Stimulated activated CD4-positive, alpha-beta T cell treated with anti-CD3 and anti-CD28 coated beads, TNF-alpha, amount 100 ng/mL, for 1 hour (primary cell): ENCODE measurements at places on chromosomes 13 and 19.
A peak's percentile ranks its signal among the peaks of the same experiment; 100 is the strongest.

DNA sequence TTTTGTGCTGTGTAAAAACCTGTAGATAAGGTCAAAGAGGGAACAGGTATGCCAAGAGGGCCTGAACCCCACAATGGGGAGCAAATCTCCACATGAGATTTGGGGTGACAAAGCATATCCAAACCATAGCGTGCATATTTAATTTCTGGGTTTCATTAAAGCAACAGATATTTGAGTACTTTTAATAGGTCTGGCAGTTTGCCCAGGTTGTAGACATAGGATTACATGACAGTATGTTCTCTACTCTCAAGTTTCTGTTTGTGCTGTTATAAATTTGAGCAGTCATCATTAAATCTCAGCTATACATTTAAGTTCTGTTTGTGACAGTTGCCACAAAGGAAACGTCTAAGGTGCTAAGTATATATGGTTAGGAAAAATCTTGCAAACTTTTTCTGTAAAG is 236.4 kb downstream of the ATP8A2 start:
- DNase-seq, result no peak

- DNase-seq, result no peak
Measured at GRCh38 chr13:112117955-112118302, 51.0 kb downstream of the SOX1 start.

- DNase-seq, result no peak
Measured at GRCh38 chr13:28353679-28354078, 141.2 kb downstream of the FLT1 start.

DNA sequence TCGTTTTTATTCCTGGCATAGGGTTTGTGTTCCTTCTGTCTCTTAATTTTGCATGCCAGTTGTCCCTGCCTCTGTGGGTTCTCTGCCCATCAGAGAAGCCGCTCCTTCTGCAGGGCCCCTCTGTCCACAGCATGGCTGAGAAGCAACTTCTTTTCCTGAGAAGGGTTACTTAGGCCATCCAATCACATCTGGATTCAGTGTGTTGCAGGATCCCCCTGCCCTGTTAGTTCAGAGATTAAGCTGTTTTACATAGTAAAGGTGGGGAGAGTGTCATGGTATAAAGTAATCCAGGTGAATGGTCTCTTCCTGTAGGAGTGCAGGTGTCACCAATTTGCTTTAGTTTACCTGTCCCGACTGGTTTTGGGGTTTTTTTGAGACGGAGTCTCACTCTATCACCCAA is 22.9 kb upstream of the GARRE1 start:
- no peak for DNase-seq

- peak; percentile 71 for DNase-seq
Measured at GRCh38 chr19:1853295-1854038, 5.2 kb upstream of the REXO1 start.

DNA sequence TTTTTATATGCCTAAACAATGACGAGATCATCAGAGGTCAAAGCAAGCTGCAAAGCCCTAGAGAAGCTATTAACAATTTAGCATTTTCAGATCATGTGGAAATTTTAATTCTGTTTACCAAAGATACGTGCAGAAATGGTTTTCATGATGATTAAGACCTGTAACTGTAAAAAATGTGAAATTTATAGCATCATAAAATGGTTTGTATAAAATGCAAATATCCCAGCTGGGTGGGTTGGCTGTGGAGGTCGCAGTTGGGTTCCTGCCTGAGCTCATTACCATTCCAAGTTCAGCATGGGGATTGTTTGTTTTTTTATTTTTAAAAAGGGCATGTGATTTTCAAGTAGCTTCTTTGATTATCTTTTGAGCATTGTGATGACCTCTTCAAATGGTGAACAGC is 47.9 kb upstream of the SIAH3 start:
- DNase-seq, result no peak

DNA sequence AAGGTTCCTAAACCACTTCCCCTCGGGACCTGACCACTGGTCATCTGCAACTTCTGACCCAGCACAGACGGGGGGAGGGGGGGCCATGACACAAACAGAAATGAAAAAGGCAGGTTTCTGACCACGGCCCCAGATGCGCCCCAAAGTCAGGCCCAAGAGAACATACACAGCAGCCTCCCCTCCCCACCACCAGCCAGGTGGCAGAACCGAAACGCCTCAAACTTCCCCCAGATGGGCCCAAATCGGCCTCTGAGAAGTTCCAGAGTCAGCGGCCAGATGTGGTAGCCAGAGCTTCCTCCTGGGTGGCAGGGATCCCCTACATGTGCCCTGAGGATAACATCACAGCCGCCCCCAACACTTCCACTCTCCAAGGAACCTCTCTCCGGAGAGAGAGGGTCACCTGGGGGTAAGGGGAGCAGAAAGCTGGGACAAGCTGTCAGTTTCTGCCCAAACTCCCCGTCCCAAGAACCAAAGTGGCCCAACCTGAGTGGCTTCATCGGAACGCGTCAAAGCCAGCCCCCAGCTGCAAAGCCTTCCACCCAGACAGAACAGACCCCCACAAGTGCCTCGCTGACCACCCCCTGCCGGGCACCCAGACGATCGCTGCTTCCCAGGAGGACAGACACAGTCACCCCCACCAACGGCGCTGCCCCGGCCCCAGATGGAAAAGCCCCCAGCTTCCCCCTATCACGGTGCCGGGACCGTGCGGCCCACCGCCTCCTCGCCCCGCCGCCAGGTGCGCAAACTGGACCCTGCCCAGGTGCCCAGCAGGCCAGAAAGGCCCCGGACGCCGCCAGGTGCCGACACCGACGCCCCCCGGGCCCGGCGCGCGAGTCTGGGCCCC is 800 bp downstream of the ELL start:
- no peak for DNase-seq

DNA sequence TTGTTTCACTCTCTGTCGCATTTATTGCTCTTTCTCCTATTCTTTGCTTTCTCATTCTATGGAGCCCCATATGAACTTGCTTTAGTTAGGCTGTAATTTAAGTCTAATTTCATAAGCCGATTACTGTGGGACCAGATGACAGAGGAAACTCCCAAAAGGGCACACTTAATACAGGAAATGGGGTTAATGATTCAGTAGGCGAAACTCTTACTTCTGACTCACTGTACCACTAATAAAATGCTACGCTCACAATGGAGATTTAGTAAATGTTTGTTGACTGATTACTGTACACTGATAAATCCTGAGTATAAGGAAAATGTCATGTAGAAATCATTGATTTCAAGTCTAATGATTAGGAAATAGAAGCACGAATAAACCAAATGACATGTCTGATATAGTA is 276.4 kb downstream of the KLF5 start:
- no peak for DNase-seq

GRCh38 chr13:45138282-45138681 is 18.0 kb downstream of the GTF2F2 start:
- no peak for DNase-seq

- no peak for DNase-seq
Measured at GRCh38 chr19:3698974-3699740, 1.1 kb downstream of the PIP5K1C start.

GRCh38 chr13:91079176-91079575 is 268.3 kb upstream of the MIR17HG start:
- DNase-seq, result no peak

DNA sequence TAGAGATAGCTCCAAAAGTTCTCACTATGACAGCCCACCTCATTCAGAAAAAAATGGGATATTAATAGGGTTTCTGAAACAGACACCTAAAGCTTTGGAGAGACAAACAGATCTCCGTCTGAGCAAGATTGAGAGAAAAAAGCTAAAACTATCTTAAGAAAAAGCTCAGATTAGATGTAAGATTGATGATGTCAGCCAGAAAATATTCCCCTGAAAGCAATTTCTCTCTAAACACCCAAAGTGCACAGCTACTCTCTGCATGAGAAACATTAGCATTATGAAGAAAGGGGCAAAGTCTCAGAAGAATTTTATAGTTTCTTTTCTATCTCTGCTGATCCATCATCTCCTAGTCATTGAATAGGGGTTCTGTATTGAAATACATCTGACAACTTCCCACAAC is 148.9 kb downstream of the ZNF737 start:
- DNase-seq, result no peak

- DNase-seq, result no peak
Measured at GRCh38 chr19:8641908-8642547, 11.6 kb downstream of the NFILZ start.

DNA sequence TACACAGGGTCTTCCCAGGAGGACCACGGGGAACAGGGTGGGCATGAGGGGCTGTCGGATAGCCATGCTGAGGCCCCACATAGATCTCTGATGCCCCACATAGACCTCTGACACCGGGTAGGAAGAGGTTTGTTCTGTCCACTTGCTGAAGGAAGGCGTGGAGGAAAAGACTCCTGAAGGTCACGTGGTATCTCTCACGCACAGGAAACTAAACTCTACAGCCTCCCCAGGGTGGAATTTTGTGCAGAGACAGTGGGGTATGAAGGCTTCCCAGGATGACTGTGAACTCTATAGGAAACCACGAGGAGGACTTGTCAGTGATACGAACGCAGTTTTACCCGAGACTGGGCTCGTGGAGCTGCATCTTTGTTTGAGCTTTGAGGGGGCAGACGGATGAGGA is 2.8 kb downstream of the EVI5L start:
- DNase-seq, result no peak

- DNase-seq, result no peak
Measured at GRCh38 chr19:31127134-31127967, 221.9 kb downstream of the TSHZ3 start.

- no peak for DNase-seq
Measured at GRCh38 chr19:1394252-1395193, 6.8 kb downstream of the GAMT start.

GRCh38 chr19:41302624-41303351 is 7.2 kb upstream of the CCDC97 start:
- peak; percentile 51 for DNase-seq

GRCh38 chr19:47001584-47001983 is 18.1 kb upstream of the NPAS1 start:
- no peak for DNase-seq

DNA sequence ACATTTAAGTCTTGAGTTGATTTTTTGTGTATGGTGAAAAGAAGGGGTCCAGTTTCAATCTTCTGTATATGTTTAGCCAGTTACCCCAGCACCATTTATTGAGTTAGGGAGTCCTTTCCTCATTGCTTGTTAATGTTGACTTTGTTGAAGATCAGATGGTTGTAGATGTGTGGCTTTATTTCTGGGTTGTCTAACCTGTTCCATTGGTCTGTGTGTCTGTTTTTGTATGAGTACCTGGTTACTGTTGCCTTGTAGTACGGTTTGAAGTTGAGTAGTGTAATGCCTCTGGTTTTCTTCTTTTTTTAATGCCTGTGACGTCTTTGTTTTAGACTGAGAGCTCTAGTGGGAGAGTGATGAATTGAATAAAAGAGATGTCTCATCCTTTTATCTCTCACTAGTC is 83.2 kb downstream of the NBEA start:
- no peak for DNase-seq

DNA sequence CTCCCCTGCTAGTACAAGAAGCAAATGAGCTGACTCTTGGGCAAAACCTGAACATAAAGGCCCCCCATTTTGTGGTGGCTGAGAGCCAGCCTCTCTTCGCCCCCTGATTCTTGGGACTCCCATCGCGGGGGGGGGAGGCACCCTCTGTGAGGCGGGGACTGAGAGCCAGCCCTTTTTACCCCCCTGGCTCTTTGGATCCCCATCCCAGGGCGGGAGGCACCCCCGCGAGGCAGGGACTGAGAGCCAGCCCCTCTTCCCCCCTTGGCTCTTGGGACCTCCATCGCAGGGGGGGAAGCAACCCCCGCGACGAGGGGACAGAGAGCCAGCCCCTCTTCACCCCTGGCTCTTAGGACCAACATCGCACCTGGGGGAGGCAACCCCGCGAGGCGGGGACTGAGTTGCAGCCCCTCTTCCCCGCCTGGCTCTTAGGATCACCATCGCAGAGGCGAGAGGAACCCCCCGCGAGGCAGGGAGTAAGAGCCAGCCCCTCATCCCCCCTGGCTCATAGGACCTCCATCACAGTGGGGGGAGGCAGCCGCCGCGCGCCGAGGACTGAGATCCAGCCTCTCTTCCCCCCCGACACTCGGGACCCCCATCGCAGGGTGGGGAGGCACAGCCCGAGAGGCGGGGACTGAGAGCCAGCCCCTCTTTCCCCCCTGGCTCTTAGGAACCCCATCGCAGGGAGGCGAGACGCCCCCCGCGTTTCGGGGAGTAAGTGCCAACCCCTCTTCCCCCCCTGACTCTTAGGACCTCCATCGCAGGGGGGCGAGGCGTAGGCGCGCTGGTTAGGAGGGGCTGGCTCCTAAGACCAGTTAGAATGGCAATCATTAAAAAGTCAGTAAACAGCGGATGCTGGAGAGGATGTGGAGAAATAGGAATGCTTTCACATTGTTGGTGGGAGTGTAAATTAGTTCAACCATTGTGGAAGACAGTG is 2428.4 kb upstream of the PCDH20 start:
- no peak for DNase-seq

DNA sequence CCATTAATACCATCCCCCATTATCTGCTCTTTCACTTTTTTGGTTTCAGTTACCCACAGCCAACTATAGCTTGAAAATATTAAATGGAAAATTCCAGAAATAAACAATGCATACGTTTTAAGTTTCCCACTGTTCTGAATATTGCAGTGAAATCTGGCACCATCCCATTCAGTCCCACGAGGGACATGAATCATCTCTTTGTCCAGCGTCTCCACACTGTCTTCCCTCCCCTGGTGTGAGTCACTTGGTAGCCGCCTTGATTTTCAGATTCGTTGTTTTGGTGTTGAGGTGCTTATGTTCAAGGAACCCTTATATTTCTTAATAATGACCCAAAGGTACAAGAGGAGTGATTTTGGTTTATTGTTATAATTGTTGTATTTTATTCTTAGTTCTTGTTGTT is 246.1 kb downstream of the DCT start:
- no peak for DNase-seq

DNA sequence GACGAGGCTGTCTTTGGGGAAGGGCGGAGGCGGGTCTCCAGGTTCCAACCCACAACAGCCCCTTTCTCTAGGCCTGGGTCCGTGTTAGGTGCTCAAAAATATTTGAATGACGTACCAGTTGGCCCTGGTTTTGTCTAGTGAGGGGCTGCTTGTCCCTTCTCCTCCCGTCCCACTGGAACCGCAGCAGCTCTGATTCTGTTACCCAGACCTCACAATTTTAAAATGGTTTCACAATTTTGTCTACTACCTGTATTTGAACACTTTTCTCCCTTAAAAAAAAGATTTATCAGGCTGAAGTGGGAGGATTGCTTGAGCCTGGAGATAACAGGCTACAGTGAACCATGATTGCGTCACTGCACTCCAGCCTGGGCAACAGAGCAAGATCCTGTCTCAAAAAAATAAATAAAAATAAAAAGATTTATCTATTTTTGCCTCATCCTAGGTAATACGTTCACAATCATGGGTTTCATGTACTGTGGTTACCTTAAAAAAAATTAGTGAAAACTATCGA is 1.3 kb upstream of the IRF2BP1 start:
- DNase-seq, result no peak

- no peak for DNase-seq
Measured at GRCh38 chr19:1488282-1488601, 1.9 kb downstream of the PCSK4 start.

DNA sequence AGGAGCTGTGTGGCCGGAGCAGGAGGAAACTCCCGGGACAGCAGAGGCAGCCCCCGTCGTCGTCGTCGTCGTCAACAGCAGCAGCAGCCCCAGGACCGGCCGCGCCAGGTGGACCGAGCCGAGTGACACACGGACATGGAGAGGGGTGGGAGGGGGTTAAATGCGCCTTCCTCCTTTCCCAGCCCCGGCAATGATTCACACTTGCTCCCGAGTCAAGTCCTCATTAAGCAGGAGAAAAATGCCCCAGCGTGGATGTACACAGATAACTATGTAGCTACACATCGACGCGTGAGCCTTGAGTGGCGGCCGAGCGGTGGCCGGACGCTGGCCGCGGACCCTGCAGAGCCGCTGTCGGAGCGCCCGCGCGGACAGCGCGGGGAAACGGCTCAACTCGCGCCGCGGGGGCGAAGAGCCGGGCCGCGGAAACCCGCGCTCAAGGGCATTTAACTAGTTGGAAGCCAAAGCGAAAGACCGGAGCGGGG is 645 bp downstream of the UBL3 start:
- DNase-seq, result peak; percentile 21
